ENCODE measurements at places on chromosomes 1 and 21.

DNA sequence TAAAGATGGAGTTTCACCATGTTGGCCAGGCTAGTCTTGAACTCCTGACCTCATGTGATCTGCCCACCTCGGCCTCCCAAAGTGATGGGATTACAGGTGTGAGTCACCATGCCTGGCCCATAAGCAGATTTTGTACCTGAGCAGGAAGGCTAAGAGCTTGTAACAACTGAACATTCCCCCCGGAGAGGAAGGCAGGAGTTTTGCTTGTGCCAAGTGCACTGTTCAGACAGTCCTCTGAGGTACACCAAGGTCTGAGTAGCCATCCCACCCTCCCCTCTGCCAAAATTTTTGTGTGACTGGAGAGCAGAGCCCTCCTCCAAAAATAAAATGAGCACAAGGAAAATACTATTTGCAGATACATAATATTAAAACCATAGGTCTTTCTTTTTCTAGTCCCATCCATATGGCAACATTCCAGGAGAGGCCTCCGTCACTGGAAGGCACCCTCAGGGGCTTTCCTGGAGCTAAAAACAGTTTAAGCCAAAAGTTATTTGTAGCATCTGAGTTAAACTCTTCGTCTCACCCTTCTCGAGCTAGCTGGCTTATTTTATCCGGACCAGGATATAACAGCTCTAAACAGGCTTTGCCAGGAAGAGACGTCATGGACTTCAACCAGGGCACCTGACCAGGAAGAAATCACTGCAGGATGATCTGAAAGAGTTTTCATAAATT is 27.2 kb downstream of the CAPN2 start:
- DNase-seq, result no peak

- DNase-seq, result no peak
Observed at GRCh38 chr1:103353391-103353790, 172.1 kb upstream of the RNPC3 start.

DNA sequence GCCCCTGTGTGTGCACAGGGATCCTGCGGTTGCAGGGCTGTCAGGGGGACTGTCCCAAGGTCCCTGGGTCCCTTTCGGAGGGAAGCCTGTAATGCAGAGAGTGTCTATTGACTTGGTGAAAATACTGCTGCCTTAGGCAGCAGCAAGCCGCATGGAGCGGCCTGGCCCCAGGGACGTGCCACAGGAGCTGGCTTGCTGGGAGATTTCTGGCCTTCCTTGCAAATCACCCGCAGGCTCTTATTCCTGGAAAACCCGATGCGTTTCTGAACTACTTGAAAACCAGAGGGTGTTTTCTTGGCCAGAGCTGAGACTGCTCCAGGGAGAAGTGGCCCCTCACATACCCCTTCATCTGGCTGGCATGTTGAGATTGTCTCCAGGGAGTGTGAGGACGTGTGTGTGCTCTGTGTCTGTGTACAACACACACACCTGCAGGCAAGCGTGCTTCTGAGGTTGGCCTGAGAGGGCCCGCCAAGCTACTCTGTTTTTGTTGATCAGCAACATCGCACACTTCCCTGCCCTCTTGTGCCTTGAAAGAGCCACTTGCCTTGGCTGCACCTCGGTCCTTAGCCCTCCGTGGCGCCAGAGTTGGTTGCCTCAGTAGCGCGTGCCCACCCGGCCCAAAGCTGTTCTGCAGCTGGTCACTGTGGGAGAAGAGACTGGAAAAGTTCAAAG is 10.5 kb downstream of the PRDM16 start:
- DNase-seq, result no peak

- no peak for DNase-seq
Observed at GRCh38 chr1:56617141-56617540, 28.0 kb upstream of the PRKAA2 start.
